ENCODE measurements at places on chromosomes 7 and 10.

- no peak for DNase-seq
Measured at GRCh38 chr7:22429386-22429785, 70.6 kb downstream of the STEAP1B start.

- DNase-seq, result no peak
Measured at GRCh38 chr7:155375337-155376277, 77.9 kb downstream of the INSIG1 start.

DNA sequence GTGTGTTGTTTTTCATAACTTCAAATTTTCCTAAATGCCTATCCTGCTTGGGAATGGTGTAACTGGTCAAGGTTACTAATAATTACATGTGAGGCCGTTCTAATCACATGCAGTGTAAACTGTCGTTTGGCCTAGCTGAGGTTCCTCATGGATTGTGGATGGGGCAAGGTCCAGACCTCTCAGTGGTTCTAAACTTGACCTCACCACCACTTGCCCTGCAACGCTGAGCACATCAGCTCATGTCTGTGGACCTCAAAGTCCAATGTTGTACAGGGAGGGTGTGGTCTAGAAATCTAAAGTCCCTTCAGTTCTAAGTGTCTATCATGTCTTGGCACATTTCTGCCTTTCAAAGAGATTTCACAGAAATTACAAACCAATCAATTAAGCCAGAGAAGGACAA, 15.6 kb downstream of the RBP3 start:
- no peak for DNase-seq

- no peak for DNase-seq
Measured at GRCh38 chr10:91418416-91418815, 8.3 kb downstream of the HECTD2 start.

- peak; percentile 33 for DNase-seq
Measured at GRCh38 chr10:52216852-52217251, 97.2 kb upstream of the DKK1 start.

DNA sequence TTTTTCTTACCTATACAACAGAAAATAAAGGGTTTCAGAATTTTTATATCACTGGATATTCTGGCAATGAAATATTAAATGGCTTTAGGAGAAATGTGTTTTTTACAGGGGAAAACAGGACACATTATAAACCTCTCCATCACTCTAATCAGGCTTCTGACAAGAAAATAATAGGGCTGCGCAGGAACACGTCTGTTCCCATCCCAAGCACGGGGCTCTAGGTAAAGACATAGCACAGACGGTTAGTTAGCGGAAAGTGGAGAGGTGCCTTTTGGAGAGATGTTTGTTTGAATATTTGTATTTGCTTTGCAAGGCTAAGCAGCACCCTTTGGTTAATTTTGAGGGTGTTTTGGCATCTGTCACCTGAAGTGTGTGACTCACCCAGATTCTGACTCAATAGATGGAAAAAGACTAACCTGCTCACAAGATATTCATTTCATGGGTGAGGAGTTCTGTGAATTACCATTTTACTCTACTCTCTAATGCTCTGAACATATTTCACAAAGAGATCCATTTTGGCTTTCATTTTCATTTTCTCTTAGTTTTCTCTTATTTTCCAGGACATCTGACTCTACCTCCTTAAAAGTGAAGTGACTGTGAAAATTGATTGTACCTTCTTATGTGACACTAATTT, 174.5 kb upstream of the AKR1E2 start:
- no peak for DNase-seq

DNA sequence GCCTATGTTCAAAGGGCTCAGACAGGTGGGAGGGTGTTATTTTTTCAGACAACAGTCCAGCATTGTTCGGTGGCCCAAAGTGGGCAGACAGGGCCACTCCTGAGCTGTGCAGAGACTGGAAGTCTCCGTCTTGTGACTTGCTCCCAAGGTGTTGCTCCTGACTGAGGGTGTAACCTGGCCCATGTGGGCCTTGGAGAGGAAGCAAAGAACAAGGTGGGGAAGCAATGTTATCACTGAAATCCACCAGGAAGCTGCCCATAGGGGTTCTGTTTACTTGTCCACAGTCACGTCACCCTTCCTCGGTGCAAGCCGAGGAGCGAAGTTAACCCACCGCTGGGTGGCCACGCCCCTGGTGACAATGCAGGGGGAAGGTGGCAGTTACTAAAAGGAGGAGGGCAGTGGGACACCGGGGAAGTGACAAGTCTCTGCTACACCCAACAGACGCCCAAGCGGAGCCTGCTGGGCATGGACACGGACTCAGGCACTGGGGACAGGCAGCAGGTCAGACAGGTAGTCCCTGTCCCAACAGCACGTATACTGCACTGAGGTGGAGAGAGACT, 311.6 kb upstream of the MKI67 start:
- no peak for DNase-seq

GRCh38 chr7:109660401-109660800, 1090.7 kb downstream of the DNAJB9 start:
- no peak for DNase-seq

GRCh38 chr10:129833994-129834739, 129.9 kb downstream of the EBF3 start:
- DNase-seq, result no peak

Measured in GM04503 (cell line).